ENCODE measurements at places on chromosomes 1 and 21.

GRCh38 chr1:223682502-223682901 lies 17.0 kb upstream of the CAPN8 start:
- no peak for DNase-seq

- DNase-seq: no peak
Observed at GRCh38 chr1:219276049-219276738, 102.5 kb downstream of the LYPLAL1 start.

GRCh38 chr1:230066031-230066430 lies 1.0 kb upstream of the GALNT2 start:
- DNase-seq: no peak

DNA sequence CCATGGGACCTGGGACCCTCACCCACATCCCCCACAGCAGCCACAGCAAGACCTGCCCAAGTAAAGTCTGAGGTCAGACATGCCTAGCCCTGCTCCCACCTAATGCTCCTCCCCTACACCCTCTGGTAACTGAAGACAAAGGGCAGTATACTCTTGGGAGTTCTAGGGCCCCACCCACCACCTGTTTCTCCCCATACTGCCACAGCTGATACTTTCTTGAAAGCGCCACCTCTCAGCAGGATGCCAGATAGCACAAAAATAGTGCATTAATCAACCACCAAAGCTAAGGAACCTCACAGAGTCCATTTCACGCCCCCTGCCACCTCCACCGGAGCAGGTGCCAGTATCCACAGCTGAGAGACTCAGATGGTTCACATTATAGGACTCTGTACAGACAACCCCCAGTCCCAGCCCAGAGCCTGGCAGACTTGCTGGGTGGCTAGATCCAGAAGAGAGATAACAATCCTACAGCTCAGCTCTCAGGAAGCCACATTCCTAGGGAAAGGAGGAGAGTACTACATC lies 238.1 kb downstream of the LRRC40 start:
- no peak for DNase-seq

GRCh38 chr1:8362701-8363101 lies 44.8 kb downstream of the SLC45A1 start:
- no peak for DNase-seq
